Epithelial cell of proximal tubule (primary cell): ENCODE measurements at places on chromosomes 6 and 20. TPM values are rescaled to one million over a fixed set of nuclear protein-coding genes. Genes with fewer than 3 reads are reported as not detected.

KIF6 gene
- 0.22 and 0.69 TPM in 2 replicates for total RNA-seq

EYA4 gene
- total RNA-seq, result 0.07 TPM in 1 of 2 replicates, not detected in the other

MEI4 gene
- total RNA-seq, result 0.06 TPM in 1 of 2 replicates, not detected in the other

ALDH5A1 gene
- 1.9 and 4.6 TPM in 2 replicates for total RNA-seq

TNFRSF6B gene
- 509 and 817 TPM in 2 replicates for total RNA-seq

RCAN2 gene
- 1.4 and 5.3 TPM in 2 replicates for total RNA-seq

MAP7 gene
- total RNA-seq, result 12.9 and 16.1 TPM in 2 replicates

CST4 gene
- not detected in 2 replicates for total RNA-seq

KIFC1 gene
- 117 and 126 TPM in 2 replicates for total RNA-seq
